NCI-H2029 (cell line): ENCODE measurements at places on chromosomes 11 and 22.

GRCh38 chr11:2831781-2832532 lies 53.6 kb downstream of the CDKN1C start:
- DNase-seq: no peak

DNA sequence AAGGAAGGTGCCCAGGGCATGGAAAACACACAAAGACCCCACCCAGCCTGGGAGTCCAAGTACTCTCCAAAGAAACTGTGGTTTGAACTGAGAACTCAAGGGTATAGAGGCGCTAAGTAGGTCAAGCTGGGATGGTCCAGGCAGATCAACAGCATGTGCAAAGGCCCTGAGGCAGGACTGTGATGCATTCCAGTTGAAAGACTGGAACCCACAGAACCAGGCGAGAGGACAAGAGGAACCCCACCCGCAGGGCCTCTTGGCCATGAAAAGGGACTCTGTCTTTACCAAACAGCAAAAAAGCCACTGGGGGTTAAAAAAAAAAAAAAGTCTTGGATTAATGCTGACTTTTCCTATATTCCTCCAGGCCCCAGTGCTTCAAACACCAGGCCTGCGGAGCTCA lies 14.3 kb downstream of the CARD10 start:
- DNase-seq: no peak

- DNase-seq: no peak
Measured at GRCh38 chr11:134283461-134284230, 7.5 kb downstream of the GLB1L3 start.

GRCh38 chr11:13009476-13009920 lies 382 bp downstream of the RASSF10 start:
- DNase-seq: no peak
